MM.1S (cell line): ENCODE measurements at places on chromosomes 7 and 10.

DNA sequence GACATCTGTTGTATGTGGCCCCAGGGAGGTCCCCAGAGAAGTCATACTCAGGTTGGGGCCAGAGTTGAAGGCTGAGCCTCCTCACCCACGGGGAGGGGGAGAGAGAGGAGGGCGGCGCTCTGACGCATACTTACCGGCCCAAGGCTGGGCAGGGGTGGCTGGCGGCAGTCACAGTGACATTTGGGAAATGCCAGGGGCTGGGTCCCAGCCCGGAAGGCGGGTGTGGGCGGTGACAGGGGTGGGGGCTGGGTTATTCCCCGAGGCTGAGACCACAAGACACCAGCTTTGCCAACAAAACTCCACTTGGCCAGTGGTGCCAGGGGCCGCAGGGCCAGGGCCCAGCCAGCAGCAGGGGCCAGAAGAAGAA lies 41.1 kb downstream of the RASGEF1A start:
- DNase-seq, result no peak

GRCh38 chr7:69645683-69646082 lies 47.4 kb downstream of the AUTS2 start:
- DNase-seq, result no peak

- no peak for DNase-seq
These were observed 87.4 kb downstream of the INPP5A start for GRCh38 chr10:132624847-132625471.

DNA sequence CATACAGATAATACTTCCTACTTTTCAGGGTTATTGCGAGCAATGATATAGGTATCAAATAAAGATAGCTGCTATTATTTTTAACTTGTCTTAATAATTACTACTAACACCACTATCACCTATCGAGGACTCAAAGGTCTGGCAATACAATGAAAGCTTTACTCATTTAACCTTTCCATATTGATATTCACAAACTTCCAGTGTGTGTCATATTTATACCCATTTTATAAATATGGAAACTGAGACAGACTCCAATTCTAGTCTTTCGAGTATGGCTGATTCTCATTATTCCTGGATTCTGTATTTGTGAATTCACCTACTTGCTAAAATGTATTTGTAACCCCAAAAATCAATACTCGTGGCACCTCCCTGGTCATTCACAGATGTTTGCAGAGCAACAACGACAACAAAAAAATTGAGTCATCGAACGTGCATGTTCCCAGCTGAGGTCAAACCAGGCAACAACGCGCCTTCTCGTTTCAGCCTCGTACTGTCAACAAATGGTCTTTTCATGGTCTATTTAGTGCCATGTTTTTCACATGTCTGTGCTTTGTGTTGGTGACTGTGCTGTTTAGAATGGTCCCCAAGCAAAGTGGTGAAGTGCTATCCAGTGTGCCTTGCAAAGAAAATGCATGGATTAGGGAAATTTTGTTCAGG lies 51.7 kb downstream of the SMURF1 start:
- DNase-seq, result no peak

- no peak for DNase-seq
These were observed 96.4 kb downstream of the FAS start for GRCh38 chr10:89086801-89087521.

GRCh38 chr7:89517815-89518214 lies 636.5 kb upstream of the STEAP1 start:
- no peak for DNase-seq

- DNase-seq, result no peak
These were observed 278.0 kb downstream of the ADRA2A start for GRCh38 chr10:111354859-111355258.

GRCh38 chr7:148903504-148903903 lies 19.4 kb upstream of the EZH2 start:
- no peak for DNase-seq

DNA sequence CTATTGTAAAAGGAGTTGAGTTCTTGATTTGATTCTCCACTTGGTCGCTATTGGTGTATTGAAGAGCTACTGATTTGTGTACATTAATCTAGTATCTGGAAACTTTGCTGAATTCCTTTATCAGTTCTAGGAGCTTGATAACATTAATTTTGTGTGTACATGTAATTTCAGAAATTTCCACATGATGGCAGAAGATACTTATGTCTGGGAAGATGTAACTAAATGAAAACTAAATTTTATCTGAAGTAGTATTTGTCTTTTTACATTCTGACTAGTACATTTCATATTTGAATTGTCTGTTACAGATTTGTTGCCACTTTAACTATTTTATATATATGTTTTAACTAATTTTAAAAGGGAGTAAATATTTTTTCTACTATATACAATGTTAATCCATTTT lies 27.6 kb downstream of the SDHAF3 start:
- peak; percentile 39 for DNase-seq

DNA sequence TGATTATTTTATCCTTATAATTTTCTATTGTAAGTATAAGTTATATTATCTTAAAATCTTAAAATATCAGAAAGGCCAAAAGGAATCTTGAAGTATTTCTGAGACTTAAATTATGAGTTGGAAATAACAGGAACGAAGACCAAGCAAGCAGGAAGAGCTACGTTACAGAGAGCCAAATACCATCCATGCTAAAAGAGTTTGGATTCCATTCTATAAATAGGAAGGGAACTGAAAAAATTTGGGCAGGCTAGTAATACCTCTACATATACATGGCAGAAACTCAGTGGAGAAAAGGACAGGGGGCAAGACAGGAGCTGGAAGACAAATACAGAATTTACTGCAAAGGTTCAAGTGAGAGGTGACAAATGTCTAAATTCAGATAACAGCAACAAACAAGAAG lies 16.7 kb downstream of the ITGB1 start:
- DNase-seq, result no peak

GRCh38 chr10:101007099-101007711 lies 7.6 kb downstream of the LZTS2 start:
- no peak for DNase-seq

DNA sequence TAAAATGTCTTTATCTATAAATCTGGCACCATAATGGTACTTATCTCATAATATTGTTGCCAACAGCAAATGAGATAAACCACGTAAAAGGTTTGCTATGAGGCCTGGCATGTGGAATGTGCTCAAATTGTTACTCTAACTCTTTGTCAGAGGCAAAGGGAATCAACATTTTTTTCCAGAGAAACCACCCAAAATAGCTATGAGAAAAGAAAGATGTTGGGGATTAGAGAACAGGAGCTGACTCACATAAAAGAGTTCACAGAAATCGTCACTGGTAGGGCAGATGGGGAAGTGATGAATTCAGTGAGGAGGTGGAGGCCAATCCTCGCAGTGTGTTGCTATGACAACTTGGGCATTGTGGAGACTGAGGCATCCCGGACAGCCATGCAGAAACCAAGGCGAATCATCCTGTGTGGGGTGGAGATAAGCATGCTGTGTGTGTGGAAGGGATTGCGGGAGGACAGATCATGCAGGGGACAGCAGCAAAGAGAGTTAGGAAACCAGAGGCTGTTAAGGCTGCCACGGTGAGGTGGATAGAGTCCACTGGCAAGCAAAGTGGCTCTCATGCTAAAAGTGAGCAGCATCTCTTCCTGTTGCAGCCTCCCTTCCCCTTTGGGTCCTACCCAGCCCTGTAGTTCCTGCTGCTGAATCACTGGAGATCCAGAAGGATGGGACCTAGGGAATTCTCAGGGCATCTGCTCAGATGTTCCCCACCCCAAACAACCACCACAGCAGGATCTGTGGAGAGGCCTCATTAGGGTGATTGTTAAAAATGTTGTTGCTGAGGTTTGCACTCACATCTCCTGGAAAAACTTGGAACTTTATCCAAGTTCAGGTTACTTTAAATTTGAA lies 103.9 kb downstream of the CUBN start:
- DNase-seq, result no peak

GRCh38 chr7:74148491-74148890 lies 25.7 kb upstream of the EIF4H start:
- DNase-seq, result no peak

- DNase-seq, result no peak
These were observed 145.6 kb upstream of the ZNF32 start for GRCh38 chr10:43794181-43794815.

- DNase-seq, result no peak
These were observed 170.9 kb upstream of the NPVF start for GRCh38 chr7:25399000-25399750.

- no peak for DNase-seq
These were observed 94.3 kb downstream of the ZMIZ1 start for GRCh38 chr10:79162861-79163665.

GRCh38 chr7:20021831-20022230 lies 195.4 kb downstream of the MACC1 start:
- peak; percentile 72 for DNase-seq

DNA sequence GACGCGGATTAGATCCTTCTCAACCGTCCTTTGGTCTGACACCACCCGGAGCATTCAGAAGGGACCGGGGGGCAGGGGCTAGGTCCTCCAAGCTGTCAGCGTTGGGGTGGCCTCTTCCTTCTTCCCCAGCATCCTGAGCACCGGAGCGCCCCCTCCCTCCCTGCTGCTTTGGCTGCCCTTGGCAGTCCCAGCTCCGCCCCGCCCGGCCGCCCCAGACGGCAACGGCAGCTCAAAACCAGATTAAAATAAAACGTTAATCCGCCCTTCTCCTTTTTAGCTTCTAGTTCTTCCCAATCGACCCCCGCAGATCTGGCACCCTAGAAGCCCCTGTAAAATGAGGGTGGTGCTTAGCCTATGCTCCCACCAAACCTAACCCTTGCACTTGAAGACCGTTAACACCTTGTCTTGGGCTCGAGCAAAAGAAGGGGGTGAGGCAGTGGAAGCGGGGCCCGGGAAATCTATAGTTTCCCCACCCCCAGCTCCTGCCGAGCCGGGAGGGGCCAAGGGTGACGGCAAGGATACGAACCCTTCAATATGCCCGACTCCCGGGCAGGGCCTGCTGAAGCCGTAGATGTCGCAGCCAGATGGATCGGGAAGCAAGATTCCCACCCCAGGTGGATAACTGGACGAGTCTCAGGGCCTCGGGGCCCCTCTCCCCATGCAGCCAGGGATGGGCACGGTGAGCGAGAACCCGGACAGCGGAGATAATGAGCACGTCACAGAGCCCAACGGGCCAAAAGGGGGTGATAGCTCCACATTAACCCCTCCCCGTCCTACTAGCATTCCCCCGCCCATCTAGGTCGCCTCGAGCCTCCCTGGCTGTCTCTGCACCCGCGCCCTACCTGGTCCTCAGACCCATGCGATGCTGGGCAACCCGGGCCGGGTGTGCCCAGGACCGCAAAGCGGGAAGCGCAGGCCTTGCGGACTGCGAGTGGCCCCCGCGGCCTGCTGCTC lies 169.7 kb downstream of the NRF1 start:
- peak; percentile 31 for DNase-seq

GRCh38 chr10:11831520-11831951 lies 8.4 kb downstream of the PROSER2 start:
- no peak for DNase-seq

DNA sequence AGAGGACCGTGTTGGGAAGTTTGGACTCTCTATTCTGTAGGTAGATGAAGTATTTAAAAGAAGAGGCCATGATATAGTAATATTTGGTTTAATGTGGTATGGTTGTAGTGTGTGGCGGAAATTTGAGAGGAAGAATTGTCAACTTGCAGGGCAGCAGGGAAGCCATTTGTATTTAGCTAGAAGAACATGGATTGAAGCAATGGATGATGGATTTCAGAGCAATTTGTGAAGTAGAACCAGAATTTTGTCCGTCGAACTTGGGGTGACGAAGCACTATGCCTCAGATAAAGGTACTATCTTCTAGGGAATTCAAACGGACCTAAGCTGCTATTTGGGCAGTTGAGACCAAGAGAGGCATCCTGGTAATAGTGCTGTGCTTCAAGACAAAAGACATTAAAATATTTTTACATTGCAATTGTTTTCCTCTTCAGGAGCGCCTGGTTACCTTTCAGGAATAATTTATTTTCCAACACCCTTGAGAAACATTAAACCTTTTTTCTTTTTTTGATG lies 615 bp upstream of the WBP1L start:
- DNase-seq, result no peak

DNA sequence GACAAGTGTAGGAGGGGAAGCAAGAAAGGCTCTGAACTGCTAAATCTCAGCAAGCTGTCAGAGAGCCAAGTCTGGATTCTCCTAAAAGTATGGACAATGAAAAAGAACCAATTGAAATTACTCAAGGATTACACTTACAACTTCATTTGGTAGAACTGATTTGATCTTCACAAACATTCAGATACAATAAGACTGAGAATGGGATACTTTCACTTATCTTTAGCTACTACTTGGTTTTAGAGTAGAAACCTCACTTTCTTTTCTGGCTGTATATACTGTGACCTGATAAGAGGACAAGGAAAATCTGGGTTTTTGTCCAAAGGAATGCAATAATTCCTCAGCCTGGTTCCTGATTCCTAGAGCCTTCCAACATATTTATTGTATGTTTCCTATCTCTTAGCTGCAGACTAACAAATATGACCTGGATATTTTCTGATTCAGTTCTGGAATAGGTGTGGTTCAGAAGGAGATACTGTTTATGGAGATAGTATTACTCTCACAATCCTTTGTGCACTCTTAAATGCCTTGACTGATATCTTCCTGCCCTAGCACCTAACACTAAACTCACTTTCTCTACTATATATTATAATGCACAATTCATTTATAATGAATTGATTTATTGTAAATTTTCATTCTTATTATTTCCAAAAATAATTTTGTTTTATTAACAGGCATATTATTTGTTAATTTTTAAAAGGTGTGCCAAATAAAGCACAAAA lies 7.3 kb downstream of the SEMA3A start:
- DNase-seq, result no peak

GRCh38 chr7:130673066-130673465 lies 4.5 kb upstream of the COPG2 start:
- DNase-seq, result no peak

- DNase-seq, result no peak
These were observed 20.2 kb downstream of the OGDH start for GRCh38 chr7:44626620-44627019.

DNA sequence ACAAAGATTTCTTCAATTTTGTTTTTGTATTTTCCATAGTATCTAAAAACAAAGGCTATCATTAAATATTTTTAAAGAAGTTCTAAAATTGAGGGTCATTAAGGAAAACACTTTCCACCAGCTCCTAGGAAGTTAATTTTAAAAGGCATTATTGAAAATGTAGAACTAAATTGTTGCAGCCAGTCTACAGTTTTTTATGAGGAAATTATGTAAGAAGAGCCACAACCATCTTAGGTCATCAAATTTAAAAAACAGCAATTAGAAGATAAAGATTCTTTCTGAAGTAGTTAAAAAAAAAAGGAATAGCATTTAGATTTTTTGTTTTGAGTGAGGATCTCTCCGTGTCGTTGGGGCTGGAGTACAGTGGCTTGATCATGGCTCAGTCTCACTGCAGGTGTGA lies 161.7 kb downstream of the NRBF2 start:
- no peak for DNase-seq

- no peak for DNase-seq
These were observed 82.5 kb upstream of the BAIAP2L1 start for GRCh38 chr7:98483276-98483963.

GRCh38 chr10:63689768-63690167 lies 168.6 kb downstream of the REEP3 start:
- no peak for DNase-seq

DNA sequence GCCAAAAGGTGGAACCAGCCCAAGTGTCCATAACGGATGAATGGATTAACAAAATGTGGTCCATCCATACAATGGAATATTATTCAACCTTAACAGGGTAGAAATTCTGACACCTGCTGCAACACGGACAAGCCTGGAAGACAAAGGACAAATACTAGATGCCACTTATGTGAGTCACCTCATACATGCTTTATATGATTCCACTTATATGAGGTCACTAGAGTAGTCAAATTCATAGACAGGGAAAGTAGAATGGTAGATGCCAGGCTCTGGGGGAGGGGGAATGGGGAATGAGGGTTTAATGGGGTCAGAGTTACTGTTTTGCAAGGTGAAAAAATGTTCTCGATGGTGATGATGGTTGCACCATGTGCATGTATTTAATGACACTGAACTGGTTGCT lies 34.0 kb upstream of the CYTH3 start:
- no peak for DNase-seq
